CD4-positive, alpha-beta T cell treated with Interleukin-6 at 100 ng/mL for 8 hours (primary cell): ENCODE measurements at places on chromosomes 12 and 14.
A peak's percentile ranks its signal among the peaks of the same experiment; 100 is the strongest.

DNA sequence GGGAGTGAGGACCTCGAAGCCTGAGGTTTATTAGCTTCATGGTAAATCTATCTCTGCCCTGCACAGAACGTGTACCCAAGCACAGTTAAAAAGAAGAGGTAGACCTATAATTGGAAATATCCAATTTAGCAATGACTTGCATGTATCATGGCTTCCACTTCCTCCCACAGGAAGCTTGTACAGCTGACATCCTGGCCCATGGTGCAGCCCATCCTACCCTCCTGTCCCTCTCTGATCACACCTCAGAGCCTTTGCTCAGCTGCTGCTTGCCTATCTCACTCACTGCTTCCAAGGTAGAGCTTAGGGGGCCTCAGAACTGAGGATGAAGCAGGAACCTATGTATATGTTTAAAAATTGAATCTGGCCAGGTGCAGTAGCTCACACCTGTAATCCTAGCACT is 4.3 kb upstream of the BCDIN3D start:
- DNase-seq: no peak

DNA sequence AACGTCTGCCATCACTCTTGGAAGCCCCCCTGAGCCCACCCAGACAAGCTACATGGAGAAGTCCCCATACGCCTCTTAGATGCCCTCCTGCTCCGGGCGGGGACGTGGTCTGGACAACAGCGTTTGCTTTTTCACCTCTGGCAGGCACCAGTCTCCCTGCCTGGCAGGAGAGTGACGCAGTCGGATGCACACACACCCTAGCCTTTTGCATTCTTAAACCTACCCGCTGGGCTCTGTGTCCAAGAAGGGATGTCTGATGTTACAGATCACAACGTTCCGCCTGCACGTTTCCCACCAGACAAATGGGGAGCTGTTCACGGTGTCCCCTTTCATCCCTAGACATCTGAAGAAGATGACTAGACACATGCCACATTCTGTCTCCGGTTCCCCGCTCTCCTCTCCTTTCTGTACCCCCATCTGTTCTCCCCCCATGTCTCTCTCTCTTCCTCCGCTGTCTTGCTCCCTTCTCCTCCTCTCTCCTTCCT is 100.2 kb downstream of the RIMBP2 start:
- no peak for DNase-seq

GRCh38 chr12:51970904-51971646 is 19.6 kb downstream of the ACVR1B start:
- DNase-seq: peak; percentile 40

DNA sequence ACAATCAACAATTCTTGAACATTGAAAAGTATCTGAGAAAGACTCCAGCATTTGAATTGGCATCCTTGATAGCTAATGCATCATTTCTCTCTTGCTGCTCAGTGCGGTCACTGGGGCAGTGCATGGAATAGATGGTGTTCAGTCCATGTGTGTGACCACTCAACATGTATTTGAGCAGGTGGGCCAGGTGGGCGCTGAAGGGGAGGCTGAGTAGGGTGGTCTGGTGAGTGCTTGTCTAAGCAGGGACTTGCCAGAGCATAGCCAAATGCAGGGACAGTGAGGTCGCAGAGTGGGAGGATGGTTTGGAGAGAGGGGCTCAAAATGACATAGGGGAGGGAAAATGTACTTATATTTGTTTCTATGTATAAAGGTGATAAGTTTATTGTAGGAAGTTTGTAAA is 409.0 kb downstream of the TMEM121 start:
- DNase-seq: no peak

DNA sequence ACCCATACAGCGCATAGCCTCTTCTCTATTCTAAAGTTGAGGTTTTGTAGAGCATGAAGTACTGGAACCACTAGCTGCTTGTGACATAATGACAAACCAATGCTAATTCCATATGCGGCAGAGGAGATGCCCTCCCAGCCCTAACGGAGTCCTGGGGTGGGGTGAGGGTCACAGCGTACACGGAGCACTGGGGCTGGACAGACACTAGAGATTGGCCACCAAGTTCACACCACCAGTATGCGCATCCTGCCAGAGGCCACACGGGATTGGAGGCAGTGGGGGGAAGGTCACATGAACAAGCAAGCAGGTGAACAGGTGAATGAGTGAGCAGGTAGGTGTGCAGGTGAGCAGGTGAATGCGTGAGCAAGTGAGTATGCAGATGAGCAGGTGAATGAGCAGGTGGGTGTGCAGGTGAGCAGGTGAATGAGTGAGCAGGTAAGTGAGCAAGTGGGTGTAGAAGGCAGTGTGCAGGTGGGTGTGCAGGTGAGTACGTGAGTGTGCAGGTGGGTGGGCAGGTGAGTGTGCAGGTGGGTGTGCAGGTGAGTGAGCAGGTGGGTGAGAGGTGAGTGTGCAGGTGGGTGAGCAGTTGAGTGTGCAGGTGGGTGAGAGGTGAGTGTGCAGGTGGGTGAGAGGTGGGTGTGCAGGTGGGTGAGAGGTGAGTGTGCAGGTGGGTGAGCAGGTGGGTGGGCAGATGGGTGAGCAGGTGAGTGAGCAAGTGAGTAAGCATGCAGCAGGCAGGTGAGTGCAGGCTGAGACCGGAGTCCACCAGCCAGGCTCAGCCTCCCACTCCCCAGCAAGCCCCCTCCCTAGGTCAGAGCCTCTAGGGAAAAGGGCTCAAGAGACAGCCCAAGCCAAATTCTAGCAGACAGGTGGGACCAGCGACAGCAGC is 52.7 kb downstream of the CCDC85C start:
- DNase-seq: no peak

DNA sequence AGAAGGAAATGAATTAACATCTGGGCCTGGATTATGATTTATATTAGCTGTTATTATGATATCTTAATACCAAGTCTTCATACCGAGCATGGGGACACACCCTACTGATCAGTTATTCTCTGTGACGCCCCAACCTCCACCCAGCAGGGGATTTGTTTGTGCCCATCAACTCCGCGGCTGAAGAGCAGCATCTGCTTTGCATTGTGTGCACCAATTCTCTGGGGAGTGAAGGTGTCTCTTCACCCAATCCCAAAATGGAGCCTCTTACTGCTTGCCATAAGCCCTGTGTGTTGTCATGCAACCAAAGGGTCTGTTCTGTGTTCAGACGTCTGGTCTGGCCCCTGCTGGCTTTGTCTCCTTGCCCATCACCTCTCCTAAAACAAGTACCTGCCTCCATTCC is 25.4 kb downstream of the DHRS2 start:
- DNase-seq: no peak

DNA sequence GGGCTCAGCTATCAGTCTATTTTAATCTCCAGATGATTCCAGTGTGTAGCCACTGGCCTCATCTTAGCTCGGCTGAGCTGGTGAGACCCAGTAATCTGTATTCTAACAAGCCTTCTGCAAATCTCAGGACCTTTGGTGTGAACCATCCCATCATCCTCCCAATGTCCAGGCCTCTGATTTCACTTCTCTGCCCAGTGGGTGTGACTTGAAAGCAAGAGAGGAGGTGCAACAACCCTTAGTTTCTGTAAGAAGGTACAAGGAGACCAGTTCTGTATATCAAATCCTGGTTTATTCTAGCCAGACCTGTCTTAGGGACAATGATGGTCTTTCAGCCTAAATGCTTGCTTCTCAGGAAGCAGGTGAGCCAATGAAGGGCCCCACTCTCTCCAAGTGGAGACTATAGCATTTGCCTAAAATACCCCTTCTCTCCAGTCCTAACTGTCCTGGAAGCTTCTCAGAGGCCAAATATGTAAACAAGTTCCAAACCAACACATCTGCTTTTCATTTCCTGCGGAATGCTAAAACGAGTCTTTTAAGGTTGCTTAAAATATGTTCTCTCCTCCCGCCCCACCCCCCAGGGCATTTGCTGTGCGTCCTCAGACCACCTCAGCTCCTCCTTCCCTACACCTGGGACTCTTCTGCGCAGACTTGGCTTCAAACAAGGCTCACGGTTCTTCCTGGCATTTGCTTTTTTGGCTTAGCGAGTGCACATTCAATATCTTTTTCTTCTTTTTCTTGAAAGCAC is 78.4 kb upstream of the FUT8 start:
- no peak for DNase-seq

DNA sequence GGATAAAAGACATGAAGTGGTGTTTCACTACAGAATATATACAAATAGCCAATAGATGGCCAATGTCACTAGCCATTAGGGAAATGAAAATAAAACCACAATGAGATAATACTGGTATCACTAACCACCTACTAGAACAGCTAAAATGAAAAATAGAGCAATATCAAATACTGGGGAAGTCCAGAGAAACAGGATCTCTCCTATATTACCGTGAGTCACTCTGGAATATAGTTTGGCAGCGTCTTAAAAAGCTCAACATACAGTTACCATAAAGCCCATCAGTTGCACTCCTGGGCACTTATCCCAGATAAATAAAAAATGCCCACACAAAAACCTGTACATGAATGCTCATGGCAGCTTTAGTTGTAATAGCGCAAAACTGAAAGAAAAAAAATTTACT is 101.7 kb downstream of the TMTC1 start:
- DNase-seq: no peak

- peak; percentile 23 for DNase-seq
These were observed 95.2 kb upstream of the PCED1B start for GRCh38 chr12:46983959-46984841.

- no peak for DNase-seq
These were observed 7.0 kb upstream of the UBE2N start for GRCh38 chr12:93448796-93449195.

- DNase-seq: no peak
These were observed 87.7 kb downstream of the KCNH5 start for GRCh38 chr14:62957562-62957961.

DNA sequence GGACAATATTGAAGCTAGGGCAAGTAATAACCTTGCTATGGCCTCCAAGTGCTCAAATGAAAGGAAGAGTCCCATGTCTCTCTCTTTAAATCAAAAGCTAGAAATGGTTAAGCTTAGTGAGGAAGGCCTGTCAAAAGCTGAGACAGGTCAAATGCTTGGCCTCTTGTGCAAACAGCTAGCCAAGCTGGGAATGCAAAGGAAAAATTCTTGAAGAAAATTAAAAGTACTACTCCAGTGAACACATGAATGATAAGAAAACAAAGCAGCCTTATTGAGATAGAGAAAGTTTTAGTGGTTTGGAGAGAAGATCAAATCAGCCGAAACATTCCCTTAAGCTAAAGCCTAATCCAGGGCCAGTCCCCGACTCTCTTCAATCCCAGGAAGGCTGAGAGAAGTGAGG is 84.1 kb upstream of the PLEKHA5 start:
- no peak for DNase-seq

- no peak for DNase-seq
These were observed 26.9 kb downstream of the BEST3 start for GRCh38 chr12:69672195-69672594.

DNA sequence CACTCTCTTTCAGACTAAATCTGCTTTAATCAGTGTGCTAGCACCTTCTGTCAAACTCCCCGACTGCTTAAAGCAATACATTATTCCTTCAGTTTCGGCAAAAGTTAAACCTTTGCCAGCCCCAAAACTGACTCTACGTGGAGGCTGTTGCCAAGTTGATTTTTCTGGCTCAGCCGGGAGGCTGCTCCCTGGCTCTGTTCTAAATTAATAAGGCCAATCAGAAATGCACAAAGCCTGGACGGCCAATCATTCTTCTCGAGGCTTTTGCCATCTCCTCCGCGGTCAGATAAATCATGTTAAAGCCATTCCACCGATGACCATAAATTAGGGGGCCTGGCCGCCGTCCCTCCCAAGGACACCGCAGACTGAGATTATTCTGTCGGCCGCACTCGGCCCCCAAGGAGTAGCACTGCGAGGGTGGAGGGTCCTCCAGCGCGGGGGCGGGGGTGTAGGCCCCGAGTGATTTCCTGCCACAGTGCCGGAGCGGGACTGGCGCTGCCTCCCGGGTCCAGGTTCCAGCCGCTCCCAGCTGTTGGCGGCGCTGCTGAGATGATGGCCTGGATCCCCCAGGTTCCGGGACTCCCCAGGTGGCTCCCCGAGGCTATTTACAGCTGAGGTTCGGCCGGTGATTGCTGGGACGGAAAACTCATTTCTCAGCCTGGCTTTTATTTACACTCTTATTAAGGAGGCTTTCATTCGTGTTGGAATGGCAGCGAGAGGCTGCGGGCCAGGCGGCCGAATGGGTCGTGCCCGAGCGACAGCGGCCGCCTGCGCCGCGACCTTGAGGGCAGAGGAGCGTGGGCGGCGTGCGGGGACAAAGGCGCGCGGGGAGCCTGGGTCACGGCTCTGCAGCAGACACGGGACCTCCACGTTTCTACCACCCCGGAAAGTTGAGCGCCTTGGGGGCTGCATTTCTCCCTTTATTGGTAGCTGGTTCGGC is 165.1 kb downstream of the MON2 start:
- peak; percentile 8 for DNase-seq

DNA sequence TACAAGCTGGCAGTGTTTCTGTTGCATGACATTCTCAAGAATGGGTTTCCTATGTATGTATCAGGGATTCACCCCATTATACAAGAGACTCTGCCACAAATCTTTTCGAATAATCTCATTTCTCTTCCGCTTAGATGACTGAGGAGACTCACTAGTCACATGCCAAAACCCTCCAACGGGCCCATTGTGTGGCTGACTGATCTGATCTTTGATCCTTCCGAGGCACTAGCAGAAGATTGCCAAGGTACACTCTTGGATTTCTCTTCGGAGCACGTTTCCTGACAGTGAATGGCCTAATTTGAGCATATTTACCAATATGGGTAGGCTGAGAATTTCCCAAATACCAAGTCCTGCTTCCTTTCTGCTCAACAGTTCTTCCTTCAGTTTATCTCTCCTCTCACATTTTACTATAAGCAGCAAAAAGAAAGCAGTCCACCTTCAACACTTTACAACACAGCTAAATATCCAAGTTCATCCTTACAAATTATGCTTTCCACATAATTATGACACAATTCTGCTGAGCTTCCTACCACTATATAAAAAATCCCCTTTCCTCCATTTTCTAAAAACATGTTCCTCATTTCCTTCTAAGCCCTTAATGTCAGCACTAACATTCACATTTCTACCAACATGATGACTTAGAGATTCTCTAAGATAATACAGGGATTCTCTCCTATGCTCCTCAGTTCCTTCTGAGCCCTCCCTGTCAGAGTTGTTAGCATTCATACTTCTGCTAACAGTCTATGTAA is 11.0 kb downstream of the PRPH start:
- DNase-seq: no peak

GRCh38 chr12:15322164-15323061 is at the start of gene PTPRO:
Gene PTPRO (plus strand): TSS chr12:15322508.
- no peak for DNase-seq

DNA sequence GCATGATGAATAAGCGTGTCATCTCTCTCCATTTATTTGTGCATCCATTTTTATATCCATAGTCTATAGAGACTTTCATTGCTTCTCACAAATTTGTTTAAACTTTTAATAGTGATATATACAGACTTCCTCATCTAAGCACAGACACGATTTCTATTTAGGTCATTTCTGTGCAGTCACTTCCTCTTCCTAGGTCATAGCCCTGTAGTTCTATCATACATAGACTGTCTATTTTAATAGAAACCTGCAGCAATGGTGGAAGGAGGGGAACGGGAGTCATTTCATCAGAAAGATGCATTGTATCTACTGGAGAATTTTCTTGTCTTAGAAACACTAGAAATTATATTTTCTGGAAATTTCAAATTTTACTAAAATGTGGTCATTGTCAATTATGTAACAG is 133.4 kb upstream of the FGD4 start:
- DNase-seq: no peak
